ENCODE measurements at places on chromosomes 12 and 14.

DNA sequence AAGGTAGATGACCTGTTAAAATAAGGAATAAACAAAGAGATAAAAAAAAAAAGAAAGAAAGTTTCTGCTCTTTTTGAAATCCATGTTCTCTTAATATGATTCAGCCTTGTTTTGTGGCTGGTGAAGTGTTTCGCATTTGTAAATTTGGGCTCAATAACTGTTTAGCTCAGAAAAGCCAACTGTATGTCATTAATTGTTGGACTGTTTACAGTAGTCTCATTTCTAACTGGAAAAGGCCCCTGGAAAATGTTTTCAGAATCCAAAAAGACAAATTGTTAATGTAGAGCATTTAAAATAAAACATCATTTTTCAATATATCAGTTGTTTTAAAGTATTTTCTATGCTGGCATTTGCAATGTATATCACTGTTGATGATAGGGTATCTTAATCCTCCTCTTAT is 47.4 kb upstream of the DYRK2 start:
- no peak for DNase-seq

- DNase-seq: no peak
Measured at GRCh38 chr14:89470401-89470800, 53.4 kb upstream of the FOXN3 start.

GRCh38 chr12:47099610-47100009 is 19.9 kb upstream of the AMIGO2 start:
- DNase-seq: no peak

- no peak for DNase-seq
Measured at GRCh38 chr12:27142101-27142721, 59.8 kb upstream of the C12orf71 start.

DNA sequence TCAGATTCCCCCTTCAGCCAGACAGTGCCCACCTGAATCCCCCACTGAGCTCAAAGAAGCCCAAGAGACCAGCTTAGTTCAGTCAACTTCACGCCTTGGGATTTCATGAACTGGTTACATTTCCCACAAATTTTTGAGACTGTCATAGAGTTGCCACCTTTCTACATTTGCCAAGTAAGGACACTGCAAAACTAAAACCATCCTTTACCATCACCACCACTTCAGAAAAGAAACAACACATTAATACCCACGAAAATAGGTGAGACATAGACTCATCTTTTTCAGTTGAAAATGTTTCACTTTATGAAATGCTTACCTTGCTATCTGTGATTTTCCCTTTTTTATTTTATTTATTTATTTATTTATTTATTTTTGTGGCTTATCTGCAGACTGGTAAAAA is 16.1 kb downstream of the CMKLR1 start:
- no peak for DNase-seq

GRCh38 chr12:92596383-92596782 is 106.4 kb upstream of the PLEKHG7 start:
- no peak for DNase-seq

DNA sequence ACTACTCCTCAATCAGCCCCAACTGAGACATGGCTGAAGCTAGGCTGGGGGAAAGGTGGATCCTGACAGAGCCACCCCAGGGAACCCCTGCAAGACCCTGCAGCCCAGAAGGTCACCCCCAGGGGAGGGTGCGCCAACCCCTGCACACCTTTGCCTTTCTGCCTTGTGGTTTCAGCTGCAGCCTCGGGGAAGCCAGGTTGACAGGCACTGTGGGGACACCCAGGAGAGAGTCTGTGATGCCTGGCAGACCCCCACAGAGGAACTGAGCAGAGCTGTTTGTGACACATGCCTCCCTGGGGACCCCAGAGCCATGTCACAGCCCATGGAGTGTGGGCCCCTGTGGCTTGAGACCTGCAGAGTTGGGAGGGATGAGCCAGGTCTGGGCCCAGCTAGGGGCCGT is 11.8 kb upstream of the HHIPL1 start:
- DNase-seq: no peak

GRCh38 chr14:56805992-56806727 is 4.1 kb downstream of the OTX2 start:
- no peak for DNase-seq

- no peak for DNase-seq
Measured at GRCh38 chr12:13941258-13942249, 39.8 kb downstream of the GRIN2B start.

GRCh38 chr14:94904636-94905035 is 134.7 kb upstream of the GSC start:
- no peak for DNase-seq

DNA sequence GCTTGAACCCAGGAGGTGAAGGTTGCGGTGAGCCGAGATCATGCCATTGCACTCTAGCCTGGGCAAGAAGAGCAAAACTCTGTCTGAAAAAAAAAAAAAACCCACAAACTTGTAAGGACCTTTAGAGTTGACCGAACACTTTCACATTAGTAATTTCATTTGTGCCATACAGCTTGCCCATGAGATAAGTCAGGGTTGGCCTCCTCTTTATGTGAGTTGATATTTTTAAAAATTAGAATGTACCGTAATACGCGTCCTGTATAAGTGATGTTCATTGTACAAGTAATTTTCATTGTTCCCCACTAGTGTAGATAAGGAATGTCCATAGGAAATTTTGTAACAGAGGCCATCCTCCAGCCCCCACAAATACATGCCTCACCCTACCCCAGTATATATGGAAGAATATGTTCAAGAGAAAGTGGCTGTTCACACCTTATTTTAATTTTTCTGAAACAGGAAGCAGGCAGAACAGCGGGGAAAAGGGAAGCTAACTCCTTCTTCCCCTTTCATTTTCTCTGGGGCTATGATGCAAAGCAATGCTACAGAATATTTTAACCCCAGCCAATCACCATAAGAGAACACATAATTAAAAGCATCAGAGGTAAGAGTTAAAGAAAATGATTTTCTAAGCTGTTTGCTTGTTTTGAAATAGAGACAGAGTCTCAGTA is 31.9 kb upstream of the HIF1A start:
- DNase-seq: no peak

DNA sequence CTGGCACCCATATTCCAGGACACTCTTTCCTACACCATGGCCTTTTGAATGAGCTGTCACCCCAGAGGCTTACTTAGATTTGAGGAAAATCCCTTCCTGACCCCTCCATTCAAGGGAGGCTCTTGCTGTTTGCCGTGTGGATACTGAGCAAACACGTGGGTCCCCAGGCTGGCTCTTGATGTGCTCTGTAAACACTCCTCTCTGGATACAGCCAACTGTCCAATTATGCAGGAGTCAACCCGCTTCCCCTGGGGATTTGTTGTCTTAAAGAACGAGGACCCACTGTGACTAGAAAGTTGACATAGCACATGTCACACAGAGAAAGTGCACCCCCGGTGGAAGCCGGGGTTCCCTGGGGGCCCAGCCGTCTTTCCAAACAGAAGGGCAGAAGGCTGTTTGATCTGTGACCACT is 75.8 kb upstream of the CEP83 start:
- no peak for DNase-seq

DNA sequence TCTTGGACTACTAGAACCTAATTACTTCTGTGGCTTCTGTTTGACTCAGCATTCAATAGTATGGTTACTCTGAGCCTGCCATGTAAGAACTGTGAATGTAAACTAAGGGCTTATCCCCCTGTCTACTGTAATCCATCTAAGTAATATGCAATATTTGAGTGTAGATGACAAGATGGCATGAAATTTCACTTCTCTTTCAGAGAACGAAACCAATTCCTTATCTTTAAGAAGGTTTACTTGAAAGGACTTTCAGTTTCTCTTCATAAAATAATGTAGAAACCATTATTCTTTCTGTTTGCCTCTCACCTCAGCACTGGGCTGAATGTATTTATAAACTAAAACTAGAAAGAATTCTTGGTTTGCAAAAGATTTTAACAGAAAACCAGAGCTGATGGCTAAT is 60.4 kb upstream of the ARID2 start:
- DNase-seq: no peak

GRCh38 chr14:102826161-102826560 is 48.9 kb downstream of the TRAF3 start:
- DNase-seq: no peak

- DNase-seq: peak; percentile 67
Measured at GRCh38 chr14:73591690-73592449, at the start of gene ACOT4. TSS of gene ACOT4 (plus strand) at chr14:73591873. CDS start at chr14:73591960, 87 bp downstream.

- no peak for DNase-seq
Measured at GRCh38 chr12:40137252-40137651, 31.4 kb upstream of the SLC2A13 start.

DNA sequence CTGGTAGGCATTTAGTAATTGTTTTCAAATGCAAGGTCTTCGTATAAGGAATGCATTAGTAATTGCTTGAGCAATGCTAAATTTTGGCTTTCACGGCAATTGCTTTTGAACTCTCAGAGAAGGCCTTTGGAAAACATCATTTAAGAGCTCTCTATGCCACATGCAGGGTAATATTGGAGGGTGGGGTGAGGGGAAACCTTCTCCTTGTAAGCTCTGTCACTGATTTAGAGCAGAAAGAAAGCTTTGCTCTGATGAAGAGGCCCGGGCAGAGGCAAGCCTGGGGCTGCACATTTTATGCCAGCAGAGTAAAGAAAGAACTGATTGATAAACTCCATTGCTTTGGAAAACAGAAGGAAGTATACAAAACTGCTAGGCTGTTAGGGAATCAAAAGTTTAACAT is 70.9 kb downstream of the TRIM9 start:
- DNase-seq: no peak

DNA sequence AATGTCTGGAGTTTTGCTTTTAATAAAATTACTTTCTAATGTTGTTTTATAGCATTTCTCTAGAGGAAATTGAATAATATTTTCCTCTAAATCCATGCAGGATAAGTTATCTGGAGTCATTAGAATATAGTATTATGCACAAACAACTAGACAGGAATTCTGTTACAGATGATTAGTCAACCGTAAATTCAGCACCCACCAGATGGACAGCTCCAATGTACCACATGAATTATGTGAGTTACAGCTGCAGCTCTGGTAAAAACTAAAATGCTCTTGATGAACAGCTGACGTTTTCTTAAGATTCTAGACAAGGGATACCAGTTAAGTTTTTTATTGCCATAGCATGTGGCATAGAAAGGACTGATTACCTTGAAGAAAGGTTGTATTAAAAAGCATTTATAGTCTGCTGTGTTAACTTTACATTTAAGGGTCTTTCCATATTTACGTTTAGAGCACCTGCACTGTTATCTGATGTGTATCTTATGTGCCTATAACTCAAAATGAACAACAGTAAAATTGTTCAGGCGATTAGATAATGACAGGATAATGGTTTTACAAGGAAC is 321.4 kb upstream of the LRFN5 start:
- DNase-seq: no peak

DNA sequence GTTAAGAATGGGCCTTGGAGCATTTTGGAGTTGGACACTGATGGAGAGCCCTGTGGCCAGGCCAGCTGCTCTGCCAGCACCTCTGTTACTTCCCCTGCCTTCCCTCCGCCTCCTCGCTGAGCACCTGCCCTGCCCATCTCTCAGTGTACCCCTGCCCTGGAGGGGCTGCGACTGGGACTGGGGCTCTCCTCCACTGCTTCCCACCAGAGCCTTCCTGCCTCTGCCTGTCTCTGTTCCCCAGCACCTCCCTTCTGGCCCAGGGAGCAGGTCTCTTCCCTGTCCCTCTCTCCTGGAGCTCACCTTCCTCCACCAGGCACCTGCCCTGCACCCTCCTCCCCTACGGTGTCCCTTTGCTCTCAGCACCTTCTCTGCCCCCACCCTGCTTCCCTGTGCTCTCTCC is 62.1 kb downstream of the WDR20 start:
- DNase-seq: no peak

- no peak for DNase-seq
Measured at GRCh38 chr12:58850826-58851225, 69.5 kb downstream of the LRIG3 start.

GRCh38 chr14:50117456-50117855 is 1.1 kb upstream of the VCPKMT start:
- DNase-seq: no peak

GRCh38 chr12:18782827-18783226 is 44.9 kb downstream of the CAPZA3 start:
- no peak for DNase-seq

GRCh38 chr14:70359076-70359424 is 433 bp downstream of the COX16 start:
- no peak for DNase-seq

DNA sequence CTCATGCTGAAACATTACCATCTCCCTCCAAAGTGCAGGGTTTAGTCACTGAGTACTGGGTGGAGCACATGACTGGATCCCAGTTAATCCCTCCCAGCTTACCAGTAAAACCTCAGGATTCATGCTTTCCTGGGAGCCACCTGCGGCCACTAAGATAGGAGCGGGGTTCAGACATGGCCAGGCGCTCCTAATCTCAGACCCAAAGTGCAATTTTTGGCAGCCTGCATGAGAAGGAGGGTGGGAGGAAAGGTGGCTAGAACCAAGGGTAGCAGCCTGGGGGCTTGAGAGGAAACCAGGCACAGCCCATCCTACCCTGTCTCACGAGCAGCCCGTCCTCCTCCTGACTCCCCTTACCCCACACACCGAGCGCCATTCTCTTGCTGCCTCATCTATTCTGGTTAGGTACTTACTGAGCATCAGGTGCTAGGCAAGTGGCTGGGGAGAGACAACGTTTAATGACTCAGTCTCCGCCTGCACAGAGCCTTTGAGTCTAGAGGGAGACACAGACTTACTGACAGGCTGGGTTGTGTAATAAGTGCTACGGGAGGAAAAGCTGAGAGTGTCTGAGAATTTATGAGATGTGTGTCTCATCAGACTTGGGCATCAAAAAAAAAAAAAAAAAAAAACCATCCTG is 9.9 kb downstream of the GPRC5A start:
- no peak for DNase-seq

GRCh38 chr12:116620492-116621191 is 61.5 kb downstream of the MAP1LC3B2 start:
- DNase-seq: no peak

- DNase-seq: no peak
Measured at GRCh38 chr12:9587987-9588600, 19.6 kb downstream of the KLRB1 start.

DNA sequence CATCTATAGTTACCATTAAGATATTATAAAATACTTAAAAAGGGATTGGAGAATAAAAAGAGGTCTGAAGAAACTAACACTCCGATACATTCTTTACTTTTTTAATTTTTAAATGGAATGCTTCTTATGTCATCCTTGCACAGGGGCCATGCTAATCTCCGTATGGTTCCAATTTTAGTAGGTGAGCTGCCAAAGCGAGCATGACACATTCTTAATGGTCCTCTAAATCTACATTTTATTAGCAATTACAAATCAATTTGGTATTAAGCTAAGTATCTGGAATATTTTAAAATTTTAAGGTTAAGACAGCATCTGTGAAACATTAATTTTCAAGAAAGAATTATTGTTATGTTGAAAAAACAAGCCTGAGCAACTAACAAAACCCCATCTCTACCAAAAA is 6.2 kb upstream of the ARID4A start:
- DNase-seq: no peak

DNA sequence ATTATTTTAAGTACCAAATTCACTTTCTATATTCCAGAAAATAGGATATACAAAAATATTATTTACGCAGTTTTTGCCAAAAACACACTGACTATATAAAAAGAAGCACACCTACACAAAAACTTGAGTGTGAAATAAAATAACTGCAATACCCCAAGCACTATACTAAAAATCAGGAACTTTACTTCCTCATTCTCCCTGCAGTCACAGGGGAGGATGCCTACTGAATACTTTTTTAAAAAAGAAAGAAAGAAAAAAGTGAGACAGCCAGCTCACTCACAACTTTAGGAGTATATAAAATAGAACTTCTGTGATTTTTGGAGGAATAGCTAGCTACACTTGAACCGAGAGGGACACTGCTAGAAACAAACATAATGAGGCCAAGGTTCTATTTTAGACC is 12.2 kb downstream of the RPS6KA5 start:
- DNase-seq: no peak

- DNase-seq: no peak
Measured at GRCh38 chr12:614411-614970, 48.8 kb downstream of the NINJ2 start.

GRCh38 chr14:59117754-59118528 is 70.5 kb upstream of the DAAM1 start:
- DNase-seq: no peak

Measured in natural killer cell treated with Interleukin-12 subunit alpha and Interleukin-12 subunit beta and Interleukin-15 and Interleukin-18, amount 100 ng/mL, for 72 hours (primary cell).